Activated T-cell treated with anti-CD3 and anti-CD28 coated beads for 4 hours (primary cell): ENCODE measurements at places on chromosomes 12 and 14.

DNA sequence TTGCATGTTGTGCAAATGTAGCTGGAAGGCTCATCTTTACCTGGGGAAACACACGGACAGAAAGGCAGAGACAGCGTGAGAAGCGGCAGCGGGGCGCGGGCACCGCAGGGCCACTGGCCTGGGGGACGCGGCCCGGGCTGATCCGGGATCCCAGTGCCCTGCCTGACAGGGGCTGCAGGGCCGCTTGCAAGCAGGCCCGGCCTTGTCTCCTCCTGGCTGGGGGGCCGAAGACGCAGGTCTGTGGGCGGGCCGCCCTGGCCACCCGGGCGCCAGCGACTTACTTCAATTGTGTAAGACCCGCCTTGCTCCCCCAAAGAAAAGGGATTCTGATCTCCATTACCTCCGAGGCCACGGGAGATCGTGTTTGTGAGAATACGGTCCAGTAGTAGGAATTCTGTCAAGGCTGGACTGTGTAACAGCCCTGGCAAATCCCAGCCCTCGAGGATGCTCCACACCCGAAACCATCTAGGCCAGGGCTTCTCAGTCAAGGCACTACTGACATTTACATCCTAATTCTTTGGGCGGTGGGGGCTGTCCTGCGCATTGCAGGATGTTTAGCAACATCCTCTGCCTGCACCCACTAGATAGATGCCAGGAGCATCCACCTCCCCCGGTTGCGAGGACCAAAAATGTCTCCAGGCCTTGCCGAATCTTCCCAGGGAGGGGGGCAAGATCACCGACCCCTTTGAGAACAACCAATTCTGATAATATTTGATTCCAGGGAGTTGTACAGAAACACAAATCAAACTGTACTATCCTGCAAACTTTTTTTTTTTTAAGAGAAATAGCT is 95.6 kb downstream of the BCL11B start:
- DNase-seq, result no peak

- no peak for DNase-seq
These were observed 62.7 kb upstream of the HECTD1 start for GRCh38 chr14:31270196-31270772.

DNA sequence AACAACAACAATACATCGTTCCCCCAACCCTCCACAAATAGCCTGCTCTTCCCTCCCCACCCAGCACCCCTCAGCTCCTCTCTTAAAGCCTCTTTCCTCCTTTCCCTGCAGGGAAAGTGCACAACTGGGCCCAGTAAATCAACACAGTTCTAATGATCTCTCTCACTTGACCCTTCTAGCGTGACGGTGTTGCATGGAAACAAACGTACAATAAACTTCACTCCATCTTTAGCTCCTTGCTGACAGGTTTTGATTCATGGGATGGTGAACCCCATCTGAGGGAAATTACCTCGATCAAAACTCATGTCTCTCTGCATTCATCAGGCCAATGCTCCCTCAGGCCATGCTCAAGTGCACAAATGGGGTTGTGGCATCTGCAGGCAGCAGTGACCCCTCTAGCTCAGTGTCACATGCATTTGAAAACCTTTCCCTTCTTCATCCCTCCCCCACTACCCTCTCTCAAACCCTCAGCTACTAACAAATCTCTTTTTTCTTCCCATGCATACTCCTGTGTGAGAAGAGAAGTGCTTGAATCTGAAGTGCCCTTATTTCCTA is 22.9 kb downstream of the GDF11 start:
- no peak for DNase-seq

DNA sequence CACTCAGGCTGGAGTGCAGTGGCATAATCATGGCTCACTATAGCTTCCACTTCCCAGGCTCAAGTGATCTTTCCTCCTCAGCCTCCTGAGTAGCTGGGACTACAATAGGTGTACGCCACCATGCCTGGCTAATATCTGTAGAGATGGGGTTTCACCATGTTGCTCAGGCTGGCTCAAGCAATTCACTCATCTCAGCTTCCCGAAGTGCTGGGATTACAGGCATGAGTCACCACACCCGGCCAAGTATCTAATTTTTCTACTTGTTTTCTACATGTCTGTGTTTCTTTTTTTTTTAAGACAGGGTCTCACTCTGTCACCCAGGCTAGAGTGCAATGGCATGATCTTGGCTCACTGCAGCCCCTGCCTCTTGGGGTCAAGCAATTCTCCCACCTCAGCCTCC is 119.7 kb upstream of the MED13L start:
- DNase-seq, result no peak

DNA sequence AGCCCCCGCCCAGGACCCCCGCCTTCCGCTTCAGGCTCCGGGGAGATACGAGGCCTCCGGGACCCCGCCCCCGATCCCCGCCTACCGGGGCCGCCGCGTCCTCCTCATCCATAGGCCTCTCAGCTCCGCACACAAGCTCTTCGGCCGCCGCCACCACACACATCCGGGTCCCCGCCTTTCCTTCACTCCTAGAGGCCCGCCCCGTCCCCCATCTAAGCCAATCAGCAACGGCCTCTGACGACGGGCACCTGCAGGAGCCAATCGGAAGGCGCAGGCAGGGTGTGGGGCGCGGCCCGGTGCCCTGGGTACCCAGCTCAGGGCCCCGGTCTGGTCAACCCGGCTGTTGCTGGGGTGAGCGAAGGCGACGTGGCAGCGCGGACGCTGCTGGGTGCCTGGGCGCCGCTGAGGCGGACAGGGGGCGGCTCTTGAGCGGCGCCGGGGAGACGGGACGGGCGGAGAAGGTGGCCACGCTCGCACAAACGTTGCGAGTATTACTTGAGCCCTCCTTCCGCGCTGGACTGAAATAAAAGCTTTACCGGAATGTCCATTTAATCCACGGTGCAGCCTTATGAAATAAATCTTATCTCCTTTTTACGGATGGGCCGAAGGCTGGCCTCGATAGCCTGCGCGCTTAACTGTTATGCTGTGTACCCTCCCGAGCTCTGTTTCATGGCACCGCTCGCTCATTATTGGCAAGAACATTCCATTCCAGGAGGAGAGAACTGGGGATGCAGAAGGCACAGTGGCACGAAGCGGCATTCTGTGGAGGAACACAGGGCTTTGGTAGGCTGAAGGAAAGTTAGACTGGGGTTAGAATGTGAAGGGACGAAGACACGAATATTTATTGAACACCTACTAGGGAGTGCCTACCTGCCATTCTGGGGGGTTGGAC is at the start of gene SPRYD3:
TSS of gene SPRYD3 (minus strand) at position 165 of the 892 bp plus-strand sequence. CDS start at position 108, 57 bp downstream.
- DNase-seq, result peak; percentile 97

GRCh38 chr14:22565391-22565945 is 23.6 kb downstream of the DAD1 start:
- DNase-seq, result no peak

DNA sequence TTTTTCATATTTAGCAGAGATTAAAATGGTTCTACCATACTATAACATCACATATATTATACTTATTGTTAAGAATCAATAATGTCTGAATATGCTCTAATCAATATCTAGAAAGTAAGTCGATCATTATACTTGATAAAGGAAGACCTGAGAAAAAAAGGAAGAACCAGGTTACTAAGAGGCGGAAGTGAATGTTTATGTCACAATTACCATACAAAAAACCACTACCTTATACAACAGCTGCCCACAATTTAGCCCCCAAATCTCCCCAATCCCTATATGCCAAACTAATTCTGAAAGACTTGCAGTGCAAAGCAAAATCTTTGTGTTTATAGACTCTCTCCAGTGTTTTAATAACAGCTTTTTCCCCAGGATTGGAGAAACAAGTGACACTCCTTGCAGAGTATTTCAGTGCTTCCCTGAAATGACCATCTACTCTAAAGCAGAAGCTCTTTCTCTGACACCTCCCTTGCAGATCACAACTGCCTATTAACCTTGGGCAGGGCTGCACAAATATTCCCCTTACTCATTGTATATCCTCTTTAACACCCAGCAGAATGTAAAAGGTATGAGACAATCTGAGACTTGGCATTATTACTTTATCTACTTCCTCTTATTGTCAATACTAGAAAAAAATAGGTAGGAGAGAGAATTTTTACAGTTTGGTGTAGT is 12.7 kb upstream of the SLC2A3 start:
- no peak for DNase-seq

DNA sequence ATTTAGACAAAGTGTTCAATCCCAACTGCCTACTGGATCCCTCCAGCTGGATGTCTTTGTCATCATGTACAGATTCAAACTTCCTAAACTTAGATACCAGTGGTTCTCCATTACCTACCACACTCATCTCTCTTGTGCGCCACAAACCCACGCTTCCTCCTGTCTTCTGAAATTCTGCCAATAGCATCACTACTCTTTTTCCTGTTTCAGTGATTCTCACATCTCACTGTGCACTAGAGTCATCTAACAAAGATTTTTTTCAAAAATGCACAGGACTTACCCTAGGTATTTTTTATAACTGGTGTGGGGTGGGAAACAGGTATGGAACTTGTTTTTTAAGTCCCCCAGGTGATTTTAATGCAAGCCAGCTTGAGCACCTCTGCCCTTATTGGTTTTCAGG is 5.9 kb downstream of the PSMB5 start:
- DNase-seq, result no peak

GRCh38 chr12:62854024-62854423 is 80.9 kb downstream of the PPM1H start:
- no peak for DNase-seq

- no peak for DNase-seq
These were observed 19.2 kb downstream of the TAS2R7 start for GRCh38 chr12:10783252-10783651.

DNA sequence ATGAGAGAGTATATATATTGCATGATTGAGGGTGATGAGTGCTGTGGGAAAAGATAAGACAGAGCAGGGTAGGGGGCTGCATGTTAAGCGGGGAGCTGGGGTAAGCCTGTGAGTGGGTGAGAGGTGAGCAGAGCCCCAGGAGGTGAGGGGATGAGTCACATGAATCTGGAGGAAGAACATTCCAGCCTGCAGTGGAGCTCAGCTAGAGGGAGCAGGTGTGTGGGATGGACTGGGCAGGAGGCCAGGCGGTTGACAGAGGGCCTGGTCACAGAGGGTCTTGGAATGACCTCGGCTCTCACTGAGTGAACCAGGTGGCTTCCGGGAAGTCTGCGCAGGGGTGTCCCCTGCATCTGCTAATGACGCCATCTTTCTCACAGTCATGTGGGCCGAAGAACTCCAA is 44.4 kb downstream of the GIT2 start:
- DNase-seq, result no peak

- DNase-seq, result no peak
These were observed 3.7 kb upstream of the TMPRSS12 start for GRCh38 chr12:50839042-50839441.

GRCh38 chr12:124544311-124544970 is 23.0 kb downstream of the NCOR2 start:
- no peak for DNase-seq

- no peak for DNase-seq
These were observed 150.6 kb downstream of the BCL11B start for GRCh38 chr14:99121319-99121875.

DNA sequence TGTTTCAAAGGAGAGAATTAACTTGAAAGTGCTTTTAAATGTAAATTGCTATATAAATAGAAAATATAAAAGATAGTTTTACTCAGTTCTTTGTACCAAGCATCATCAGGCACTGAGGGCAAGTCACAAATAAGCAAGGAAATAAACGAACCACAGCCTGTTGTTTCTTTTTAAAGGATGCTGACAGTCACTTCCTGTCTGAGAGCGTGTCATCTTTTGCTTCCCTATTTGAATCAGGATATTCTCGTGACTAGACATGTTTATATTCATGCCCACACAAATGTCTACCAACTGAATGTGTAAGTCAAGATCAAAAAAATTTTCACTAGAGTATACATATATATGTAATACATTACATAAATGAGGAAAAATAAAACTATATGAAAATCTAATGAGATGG is 31.4 kb upstream of the SLC2A13 start:
- DNase-seq, result no peak

DNA sequence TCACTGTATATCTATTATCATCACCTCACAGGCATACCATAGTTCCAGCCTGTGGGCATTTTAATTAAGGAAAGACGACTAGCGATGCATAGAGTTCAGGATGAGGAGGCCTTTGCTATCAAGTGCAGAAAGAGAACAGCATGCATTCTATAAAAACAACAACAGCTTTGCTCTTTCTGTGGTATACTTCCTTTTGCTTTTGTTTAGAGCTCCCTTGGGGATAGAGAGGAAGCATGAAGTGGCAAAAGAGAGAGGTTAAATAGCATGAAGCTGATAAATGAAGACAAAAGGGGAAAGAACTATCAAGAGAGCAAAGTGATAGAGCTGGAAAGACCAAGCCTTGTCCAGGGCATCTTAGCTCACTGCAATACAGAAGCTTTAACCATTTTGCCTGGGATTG is 23.5 kb downstream of the IFNG-AS1 start:
- no peak for DNase-seq

GRCh38 chr14:76181546-76181945 is 29.8 kb downstream of the GPATCH2L start:
- DNase-seq, result no peak

DNA sequence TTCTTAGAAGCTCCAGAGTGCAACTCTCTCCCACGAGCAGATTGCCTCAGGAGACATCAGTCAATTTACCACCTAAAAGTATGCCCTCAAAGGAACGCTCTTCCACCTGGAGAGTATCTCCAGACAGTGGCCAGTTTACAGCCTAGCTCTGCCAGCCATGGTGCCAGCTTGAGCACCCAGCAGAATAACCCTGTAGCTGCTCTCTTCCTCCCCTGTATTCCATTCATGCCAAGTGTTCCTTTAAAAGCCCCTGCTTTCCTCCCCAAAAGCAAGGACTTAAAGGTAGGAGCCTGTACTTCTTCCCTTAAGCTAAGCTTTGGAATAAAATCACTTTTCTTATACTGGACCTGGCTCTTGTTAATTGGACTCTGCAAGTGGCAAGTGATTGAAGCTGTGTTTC is 245.4 kb upstream of the TMEM132C start:
- DNase-seq, result no peak

- DNase-seq, result no peak
These were observed 16.4 kb upstream of the TC2N start for GRCh38 chr14:91883753-91884152.

- DNase-seq, result no peak
These were observed 101.8 kb downstream of the CAND1 start for GRCh38 chr12:67370979-67371378.

DNA sequence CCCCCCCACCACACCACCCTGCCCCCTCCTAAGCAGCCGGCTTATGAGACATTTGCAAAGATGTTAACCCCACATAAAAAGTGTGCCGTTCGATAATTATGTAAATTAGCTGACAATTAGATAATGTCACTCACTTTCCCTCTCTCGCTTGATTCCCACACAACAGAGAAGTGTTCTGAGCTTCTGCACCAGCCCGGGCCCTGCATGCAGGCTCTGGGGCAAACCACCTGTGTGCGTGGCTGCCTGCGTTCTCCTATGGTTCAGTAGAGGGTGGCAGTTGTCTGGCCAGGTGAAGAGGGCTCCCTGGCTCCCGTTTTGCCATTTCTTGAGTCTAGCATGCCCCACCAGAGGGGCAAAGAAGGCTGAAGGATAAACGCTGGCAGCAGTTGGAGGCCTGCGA is 68.0 kb downstream of the NRXN3 start:
- DNase-seq, result no peak

DNA sequence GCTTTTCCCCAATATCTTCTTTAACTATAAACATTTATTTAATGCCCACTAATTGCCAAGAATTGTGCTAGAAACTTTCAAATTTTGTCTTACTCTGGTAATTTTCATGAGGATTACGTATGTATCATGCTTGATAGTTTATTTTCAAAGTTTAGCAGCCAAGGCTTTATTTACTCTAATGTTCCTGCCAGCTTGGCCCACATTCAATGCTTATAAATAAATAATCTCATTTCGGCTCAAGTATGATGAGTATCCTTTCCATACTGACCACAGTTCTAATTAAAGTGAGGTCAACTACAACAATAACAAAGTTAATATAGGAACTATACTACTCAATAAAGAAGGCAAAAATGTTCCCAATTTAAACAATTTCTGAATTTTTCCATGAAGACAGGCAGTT is 259.2 kb downstream of the MED13L start:
- DNase-seq, result no peak
